ENCODE measurements at places on chromosomes 3 and 15.

DNA sequence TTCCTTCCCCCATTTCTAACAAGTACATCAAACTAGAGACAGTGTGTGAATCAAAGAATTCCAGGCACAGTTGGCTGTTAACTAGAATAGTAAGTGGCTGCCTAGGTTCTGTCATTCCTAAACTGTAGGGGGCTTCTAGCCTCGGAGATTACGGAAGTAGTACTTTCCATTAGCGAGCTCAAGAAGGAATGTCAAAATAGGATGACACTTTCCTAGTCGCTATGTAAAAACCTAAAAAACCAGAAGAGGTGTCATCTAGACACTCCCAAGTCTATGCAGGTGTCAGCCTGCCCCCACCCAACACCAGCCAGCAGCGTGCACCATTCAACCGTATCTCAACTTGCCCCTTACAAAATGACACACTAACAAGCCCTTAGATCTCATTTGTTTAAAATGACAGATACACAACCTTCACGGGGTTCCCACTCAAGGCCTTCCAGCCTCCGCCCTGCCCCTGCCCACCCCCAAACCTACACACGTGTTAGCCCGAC lies 874 bp downstream of the INO80 start:
- DNase-seq, result no peak

GRCh38 chr3:123760817-123761216 lies 123.3 kb downstream of the MYLK start:
- DNase-seq, result no peak

DNA sequence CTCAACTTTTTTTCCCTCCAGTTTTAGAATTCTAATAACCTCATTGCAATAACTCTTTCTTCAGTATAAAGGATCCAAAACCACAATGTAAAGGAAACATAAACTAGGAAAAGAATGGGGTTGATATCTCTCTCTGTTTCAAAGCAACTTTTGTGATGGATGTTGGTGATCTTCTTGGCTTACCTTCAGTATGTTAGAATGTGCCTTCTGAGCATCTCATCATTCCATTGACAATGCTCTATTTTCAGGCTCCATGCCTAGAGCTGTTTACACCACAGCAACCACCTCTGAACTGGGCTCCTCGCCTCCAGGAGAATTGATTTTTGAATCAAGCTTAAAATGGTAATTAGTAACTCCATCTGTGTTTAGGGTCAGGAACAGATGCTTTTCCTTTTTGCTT lies 6.6 kb downstream of the NLGN1 start:
- DNase-seq, result no peak

- DNase-seq, result peak; percentile 65
These were observed 1.2 kb upstream of the TYRO3 start for GRCh38 chr15:41557673-41558399.

DNA sequence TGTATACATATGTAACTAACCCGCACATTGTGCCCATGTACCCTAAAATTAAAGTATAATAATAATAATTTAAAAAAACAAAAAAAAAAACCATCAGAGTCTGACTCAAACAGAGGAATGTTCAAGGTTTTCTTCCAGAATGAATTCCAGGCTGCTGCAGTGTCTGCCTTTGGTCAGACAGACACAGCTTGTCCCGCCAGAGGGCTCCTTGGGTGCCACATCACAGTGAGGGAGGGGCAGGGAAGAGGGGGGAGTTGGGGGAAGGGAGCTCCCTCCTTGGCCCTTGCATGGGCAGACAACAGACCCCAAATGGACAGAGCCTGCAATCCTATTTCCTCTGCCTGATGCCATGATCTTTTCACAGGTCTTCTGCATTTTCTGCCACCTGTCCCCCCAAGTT lies 36.5 kb downstream of the ITGB5 start:
- DNase-seq, result no peak

DNA sequence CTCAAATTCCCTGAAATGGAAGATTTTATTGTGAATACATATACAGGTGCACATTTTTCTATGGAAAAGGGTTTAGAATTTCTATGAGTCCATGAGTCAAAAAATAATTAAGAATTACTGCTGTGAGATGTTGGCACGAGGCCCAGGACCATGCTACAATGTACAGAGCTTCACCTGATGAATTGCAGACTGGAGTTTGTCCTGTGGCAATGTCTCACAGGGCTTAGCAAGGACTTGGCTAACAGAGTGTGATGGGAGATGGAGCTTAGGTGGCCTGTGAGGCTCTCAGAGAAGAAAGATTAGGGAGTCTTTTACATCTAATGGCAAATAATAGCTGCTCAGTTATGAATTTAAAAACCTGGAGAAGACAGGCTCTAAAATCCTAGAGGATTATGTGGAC lies 219.5 kb upstream of the CBLB start:
- no peak for DNase-seq

GRCh38 chr3:182118066-182118465 lies 406.3 kb downstream of the SOX2 start:
- no peak for DNase-seq

DNA sequence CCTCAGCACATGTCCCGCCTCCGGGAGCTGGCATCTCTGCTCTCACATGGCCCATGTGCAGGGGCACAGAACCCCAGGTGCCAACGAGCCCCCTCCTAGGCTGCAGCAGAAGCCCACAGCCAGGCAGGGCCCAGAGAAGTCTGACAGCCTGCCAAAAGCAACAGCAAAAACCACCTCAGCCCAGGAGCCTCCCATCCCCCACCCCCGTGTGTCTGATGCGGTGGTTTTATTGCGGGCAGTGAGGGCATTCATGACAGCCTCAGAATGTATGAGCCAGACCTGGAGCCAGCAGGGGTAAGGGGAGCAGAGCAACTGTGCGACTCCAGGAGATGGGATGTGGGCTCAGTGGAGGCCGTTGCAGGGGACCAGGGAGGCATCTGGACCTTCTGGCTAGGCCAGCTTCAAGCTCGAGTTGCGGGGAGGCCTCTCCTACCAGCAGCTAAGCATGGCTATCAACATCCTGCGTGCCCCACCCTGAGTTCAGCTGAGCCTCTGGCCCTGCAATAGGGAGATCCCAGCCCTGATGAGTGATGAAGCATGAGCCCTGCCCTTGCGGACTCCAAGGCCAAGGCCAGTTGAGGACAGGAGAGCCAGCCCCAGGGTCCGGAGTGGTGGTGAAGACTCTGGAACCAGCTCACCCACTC lies 52.5 kb downstream of the CYP11A1 start:
- DNase-seq, result no peak

DNA sequence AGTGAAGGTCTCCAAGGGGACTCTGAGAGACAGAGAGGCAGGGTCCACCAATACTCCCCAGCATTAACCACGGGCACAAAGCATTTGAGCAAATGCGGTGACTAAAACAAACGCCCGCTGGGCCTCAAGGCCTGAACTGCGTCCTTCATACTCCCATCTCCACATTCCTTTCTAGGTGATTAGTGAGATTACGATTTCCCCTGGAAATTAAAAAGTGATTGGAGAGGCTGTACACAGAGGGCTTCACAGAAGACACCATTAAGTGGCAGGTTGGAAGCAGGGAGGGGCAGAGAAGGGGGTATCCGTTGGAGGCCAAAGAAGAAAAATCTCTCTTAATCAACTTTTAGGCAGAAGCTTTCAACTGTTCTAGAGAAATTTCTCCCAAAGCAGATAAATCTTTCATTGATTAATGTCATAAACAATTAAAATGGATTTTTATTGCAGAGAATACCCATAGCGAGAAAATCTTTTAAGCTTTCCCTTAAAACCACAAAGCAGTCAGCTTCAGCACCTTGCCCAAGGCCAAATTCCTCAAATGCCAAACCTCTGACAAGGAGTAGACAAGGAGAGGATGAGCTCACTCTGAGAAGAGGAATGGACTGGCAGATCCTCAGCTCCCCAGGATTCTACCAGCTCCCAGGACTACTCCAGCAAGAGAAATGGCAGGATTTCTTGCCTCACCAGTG lies 38.2 kb downstream of the MB21D2 start:
- DNase-seq, result no peak

DNA sequence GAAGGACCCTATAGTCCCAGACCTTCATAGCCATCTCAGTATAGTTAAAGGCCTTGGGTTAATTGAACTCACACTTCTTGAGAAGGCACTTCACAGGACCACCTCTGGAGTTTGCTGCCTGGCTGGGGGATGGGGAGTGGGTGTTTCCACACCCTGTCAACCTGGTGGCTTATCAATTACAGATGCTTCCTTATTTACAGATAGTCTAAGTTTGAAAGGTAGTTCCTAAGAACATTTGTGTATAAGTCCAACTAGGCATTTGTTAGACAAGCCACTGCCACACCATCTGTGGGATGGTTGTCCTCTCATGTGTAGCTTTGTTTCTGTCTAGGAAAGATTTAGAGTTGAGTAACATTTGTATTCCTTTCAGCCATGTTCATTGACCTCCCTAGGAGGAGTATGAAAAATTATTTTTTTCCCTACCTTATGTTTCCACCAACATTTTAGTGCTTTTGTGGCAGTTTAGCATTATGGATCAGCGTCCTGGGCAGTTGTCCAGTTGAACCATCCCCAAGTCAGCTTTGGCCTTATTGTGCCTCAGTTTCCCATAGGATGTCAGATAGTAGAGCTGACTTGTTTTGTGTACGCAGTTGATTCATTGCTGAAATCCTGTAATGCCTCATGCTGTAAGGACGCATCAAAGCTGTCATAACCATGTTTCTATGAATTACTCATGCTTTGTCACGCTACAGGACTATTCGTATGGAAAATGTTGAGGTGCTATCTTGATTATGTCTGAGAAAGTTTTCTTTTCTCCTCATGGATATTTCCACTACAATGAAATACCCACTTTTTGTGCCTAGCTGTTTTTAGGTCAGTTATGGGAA lies 21.2 kb upstream of the SIAH2 start:
- DNase-seq, result peak; percentile 91

- no peak for DNase-seq
These were observed 7.4 kb downstream of the HMCES start for GRCh38 chr3:129286081-129286480.

GRCh38 chr3:152348436-152349177 lies 79.9 kb downstream of the MBNL1 start:
- DNase-seq, result no peak

DNA sequence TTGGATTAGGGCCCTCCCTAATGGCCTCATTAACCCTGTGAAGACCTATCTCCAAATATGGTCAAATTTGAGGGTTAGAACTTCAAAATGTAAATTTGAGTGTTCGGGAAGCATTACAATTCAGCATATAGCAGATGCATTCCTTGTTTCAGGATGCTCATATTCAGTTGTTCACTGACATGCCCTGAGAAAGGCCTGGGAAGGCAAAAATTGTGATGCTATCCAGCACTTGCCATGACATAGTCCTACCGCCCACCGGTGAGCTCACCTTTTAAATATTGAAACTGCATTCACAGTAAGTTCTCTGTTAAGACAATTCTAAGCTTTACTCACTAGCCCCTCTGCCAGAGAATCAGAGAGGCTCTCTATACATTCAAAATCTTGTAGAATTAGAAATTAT lies 300.3 kb upstream of the CCDC54 start:
- no peak for DNase-seq

- no peak for DNase-seq
These were observed 97.9 kb upstream of the C3orf80 start for GRCh38 chr3:160127308-160127707.

GRCh38 chr3:58157700-58158099 lies 53.1 kb downstream of the DNASE1L3 start:
- no peak for DNase-seq

- DNase-seq, result no peak
These were observed 128.5 kb downstream of the CHSY1 start for GRCh38 chr15:101123222-101123910.

GRCh38 chr3:64502284-64502683 lies 185.5 kb downstream of the ADAMTS9 start:
- DNase-seq, result no peak

DNA sequence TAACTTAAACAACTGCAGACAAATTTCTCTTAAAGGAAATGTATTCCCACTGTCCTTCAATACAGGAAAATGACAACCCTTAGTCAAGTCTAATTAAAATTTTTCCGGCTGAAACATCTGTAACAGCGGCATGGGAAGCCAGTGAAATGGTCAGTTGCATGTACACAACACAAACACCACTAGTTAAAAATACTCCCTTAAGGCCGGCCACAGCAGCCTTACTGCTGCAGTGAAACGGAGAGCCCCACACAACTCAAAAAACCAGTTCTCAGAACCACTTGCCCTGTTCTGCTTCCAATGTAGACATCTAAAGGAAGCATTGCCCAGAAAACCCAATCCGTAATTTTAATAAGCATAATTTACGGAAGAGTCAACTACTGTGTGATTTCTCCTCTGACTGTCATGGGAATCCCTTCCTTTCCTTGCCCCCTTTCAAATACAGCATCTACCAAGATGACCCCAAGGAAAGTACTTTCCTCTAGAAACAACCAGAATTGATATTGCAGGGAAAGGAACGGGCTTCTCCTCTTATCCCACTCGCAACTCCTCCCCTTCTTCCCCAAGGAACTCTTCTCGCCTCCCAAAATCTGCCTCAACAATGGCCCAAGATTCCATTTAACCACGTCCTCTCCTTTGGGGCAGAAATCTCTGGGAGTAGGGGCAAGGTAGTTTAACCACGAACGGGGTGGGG lies 1.6 kb downstream of the FBN1 start:
- no peak for DNase-seq

- no peak for DNase-seq
These were observed 172.0 kb downstream of the TCF12 start for GRCh38 chr15:57090496-57090859.

DNA sequence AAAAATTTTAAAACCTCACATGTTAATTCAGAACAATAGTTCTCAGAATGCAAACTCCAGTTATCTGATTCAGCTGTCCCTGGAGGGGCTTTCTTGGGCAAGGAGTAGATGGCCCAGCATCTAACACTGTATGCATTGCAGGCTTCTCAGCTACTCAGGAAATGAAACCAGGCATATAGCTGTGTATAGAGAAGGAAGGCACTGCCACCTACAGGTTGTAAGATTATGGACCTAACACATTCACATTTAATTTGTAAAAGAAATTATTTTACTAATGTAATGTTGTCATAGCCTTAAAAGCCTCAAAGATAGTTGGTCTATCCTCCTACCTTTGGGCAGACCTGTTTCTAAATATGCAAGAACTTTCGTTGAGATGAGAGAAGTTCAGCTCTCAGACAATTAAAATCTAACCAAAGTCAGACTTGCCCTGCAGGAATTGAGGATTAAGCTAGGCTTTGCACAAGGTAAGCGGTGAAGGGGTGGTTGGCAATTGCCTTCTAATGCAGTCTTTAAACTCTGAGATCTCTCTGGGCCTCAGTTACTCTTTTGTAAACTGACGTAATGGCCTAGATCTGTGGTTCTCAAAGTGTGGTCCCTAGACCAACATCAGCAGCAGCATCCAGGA lies 132.8 kb upstream of the SLC24A5 start:
- peak; percentile 71 for DNase-seq

- no peak for DNase-seq
These were observed 40.7 kb upstream of the CHST2 start for GRCh38 chr3:143078883-143079282.

GRCh38 chr3:55333046-55333445 lies 154.1 kb downstream of the WNT5A start:
- no peak for DNase-seq

- DNase-seq, result no peak
These were observed 76.8 kb upstream of the OXTR start for GRCh38 chr3:8846176-8846575.

DNA sequence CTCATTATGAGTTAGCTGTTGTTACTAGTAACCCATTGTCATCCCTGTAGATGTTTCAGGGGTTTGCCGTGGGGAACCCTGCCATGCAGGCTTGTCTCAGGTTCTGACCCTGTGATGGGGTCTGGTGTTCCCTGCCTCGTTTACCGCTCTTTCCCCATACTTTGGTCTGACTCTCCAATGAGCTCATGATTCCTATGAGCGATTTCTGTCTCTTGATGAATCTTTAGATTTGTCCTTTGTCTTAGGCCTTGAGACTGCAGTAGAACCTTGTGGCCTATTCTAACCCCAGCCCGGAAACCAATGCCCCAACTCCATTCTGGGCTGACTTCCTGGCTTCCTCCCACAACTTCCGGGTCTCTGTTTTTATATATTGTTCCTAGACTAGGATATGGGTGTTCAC lies 11.3 kb upstream of the IQGAP1 start:
- peak; percentile 62 for DNase-seq

All from T-helper 2 cell (primary cell).